T-helper 22 cell (primary cell): ENCODE measurements at places on chromosomes 2 and 18.

DNA sequence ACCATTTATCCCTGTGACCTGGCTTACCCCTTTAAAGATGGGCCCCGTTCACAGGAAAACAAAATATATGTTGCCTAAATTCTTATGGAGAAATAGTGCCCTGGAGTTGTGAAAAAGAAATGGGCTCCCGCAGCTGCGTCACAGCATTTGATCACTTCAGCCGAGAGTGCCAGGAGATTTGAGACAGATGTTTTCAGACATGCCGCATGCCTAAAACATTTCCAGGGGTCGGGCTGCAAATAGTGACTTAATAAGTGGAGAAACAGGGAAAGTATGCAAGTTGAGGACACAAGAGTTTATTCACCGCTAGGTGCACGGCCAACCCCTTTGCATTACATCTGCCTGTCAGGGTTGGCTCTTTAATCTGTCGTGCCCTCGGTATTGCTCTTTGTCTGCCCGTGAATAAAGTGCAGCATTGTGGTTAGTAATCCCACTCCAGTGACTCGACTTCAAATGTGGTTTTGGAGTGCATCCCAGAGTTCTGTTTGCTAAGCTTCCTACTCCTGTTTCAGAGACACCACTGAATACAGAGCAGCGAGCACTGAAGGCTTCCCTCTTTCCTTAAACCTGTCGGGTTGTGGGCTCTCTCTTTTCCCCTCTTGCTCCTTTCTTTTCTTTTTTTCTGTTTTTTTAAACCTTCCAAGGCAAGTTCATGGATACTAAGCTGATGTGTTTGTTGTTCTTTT lies 187.5 kb downstream of the LTBP1 start:
- no peak for DNase-seq

DNA sequence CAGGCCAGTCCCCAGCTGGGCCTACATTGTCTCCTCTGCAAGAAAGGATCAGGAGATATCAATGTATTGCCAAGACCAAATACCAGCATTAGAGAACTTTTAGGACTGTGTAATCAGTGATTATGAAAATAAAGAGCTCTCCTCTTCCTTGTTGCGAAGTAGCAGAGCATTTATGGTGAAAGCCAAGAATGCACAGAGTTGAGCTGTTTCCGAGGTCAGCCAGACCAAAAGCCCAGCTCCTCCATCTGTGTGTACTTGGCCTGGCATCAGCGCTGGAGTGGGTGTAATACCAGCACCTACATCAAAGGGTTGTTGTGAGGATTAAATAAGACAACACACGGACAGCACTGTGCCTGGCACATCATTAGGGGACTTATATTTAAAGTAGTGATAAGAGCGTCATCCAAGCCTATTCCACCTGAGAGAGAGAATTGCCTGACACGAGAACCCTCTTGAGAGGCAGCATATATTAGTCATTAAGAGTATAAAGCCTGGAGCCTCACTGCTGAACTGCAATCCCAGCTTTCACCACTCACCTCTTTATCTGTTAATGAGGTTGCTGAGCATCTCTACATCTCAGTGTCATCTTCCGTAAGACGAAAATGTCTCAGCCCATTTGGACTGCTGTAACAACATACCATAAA lies 7.4 kb upstream of the SLC16A14 start:
- no peak for DNase-seq

GRCh38 chr2:101545950-101546349 lies 71.0 kb upstream of the RFX8 start:
- DNase-seq, result no peak

DNA sequence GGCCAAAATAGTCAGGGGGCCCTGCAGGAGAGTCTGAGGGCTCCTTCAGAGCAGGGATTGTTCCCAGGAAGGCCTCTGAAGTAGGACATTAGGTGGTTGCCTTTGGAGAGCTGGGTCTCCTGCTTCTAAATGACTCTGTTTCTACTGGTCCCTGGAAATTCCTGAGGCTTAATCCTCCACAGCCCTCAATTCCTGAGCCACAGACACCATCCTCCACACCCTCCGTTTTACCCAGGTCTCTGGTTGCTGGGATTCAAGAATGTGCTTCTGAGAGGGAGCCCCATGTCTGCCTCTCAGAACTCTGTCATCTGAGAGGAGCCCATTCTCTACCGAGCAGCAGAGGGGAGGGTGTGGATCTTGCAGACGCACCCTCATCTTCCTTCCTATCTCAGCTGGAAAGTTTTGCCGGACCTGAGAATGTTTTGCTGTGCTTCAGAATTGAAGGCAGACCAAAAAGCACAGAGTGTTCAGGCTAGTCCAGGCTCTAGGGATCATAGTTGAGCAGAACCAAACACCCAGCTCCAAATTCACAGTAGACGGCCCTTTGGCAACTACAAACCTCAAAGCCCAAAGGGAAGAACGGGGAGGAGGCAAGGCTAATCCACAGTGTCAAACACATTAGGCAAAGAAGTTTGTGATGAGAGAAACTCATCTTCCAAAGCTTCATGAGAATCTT lies 8.1 kb downstream of the VIT start:
- no peak for DNase-seq

DNA sequence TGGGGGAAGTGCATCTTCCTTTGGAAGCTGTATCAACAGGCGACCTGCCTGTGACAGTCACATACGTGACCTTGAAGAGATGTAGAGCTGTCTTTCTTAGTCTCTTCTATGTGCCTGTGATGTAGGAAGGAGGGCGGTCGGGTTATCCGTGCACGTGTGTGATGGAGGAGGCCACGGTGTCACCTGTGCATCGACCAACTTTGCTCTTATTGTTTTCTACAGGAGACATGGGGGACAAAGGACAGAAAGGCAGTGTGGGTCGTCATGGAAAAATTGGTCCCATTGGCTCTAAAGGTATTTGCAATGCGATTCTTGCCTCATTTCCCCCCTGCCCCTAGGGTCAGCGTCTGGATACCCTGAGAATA lies 20.7 kb upstream of the ALLC start:
- DNase-seq, result no peak

DNA sequence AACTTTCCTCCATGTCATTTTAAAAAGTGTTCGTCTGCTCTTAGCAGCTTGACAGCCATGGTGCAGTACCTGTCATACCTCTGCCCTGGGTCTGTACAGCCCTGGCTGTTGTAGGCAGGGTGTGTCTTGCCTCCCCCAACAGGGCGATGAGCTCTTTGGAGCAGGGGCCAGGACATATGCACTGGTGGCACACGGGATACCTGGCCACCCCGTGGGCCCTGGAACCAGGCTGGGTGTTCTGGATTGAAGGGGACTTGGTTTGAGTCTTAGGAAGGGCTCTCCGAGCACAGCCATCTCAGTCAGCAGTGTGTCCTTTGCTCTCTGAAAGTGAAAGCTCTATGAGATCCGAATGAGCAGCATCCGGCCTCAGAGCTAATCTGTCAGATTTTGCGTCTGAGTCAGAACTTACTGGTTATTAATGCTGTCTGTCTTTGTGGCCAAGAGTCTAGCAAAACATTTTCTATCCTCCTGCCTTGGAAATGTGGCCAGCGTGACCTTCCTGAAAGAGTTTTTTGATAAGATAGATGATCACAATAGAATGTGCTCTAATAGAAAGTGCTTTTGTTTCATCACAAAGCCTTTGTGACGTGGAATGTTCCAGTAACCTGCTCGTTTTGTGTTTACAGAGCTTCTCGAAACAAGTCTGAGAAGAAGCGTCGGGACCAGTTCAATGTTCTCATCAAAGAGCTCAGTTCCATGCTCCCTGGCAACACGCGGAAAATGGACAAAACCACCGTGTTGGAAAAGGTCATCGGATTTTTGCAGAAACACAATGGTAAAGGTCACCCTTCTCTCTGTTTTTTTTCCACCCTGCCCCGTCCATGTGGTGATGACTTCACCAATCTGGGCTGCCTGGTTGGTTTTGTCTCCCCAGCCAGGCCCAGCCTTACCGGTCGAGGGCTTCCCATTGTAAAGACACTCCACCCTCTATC lies 77.3 kb upstream of the RPL31 start:
- DNase-seq, result no peak

DNA sequence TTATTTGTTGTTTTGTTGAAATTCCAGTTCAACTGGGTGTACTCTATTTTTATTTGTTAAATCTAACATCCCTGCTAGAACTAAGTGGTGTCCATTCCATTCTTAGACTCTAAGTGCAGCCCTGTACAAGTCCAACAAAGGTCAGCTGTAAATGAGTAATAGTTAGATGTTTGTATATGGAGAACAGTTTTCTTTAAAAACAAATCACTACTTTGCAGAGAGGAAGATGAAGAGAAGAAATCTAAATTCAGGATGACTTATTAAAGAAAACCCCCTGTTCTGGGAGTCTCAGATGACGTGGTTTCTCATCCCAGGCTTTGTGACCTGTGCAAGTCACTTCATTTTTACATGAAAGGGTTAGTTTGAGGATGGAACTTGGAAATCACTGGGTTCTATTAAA lies 57.9 kb downstream of the GALNT14 start:
- DNase-seq, result no peak

- no peak for DNase-seq
These were observed 52.7 kb downstream of the DSEL start for GRCh38 chr18:67463829-67464228.

DNA sequence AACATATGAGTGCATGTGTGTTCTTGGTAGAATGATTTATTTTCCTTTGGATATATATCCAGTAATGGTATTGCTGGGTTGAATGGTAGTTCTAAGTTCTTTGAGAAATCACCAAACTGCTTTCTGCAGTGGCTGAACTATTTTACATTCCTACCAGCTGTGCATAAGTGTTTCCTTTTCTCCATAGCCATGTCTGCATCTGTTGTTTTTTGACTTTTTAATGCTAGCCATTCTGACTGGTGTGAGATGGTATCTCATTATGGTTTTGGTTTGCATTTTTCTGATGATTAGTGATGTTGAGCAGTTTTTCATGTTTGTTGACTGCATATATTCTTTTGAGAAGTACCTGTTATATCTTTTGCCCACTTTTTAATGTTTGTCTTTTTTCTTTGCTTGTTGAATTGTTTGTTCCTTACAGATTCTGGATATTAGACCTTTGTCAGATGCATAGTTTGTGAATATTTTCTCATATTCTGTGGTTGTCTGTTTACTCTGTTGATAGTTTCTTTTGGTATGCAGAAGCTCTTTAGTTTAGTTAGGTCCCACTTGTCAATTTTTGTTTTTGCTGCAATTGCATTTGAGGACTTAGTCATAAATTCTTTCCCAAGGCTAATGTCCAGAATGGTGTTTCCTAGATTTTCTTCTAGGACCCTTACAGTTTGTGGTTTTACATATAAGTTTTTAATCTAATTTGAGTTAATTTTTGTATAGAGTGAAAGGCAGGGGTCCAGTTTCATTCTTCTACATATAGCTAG lies 17.6 kb upstream of the KCNE4 start:
- DNase-seq, result no peak

GRCh38 chr2:239654266-239654665 lies 253.4 kb upstream of the HDAC4 start:
- no peak for DNase-seq

DNA sequence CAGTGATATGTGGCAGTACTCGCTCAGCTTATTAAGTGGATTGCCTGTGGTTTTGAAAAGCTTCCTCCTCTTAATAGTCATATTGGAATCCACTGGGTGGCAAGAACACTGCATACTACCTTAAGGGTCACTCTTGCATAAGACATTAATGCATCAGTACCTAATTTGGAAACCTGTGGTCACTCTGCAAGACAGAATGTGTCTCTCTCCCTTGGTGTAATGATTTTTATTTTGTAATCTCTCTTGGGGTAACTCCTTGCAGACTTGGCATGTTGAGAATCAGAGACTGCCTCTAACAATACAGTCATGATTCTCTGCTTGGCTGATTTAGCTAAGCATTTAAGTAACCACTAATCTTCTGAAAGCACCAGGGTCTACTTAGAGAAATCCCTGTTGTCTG lies 33.0 kb upstream of the IER3IP1 start:
- DNase-seq, result no peak
